SK-N-DZ (cell line): ENCODE measurements at places on chromosomes 13 and 19.

- no peak for DNase-seq
These were observed 485.6 kb downstream of the MYO16 start for GRCh38 chr13:109114991-109115390.

- no peak for DNase-seq
These were observed 880 bp upstream of the TMEM160 start for GRCh38 chr19:47049307-47049700.

- peak; percentile 57 for DNase-seq
These were observed 75.2 kb upstream of the MCF2L start for GRCh38 chr13:112893570-112894422.

DNA sequence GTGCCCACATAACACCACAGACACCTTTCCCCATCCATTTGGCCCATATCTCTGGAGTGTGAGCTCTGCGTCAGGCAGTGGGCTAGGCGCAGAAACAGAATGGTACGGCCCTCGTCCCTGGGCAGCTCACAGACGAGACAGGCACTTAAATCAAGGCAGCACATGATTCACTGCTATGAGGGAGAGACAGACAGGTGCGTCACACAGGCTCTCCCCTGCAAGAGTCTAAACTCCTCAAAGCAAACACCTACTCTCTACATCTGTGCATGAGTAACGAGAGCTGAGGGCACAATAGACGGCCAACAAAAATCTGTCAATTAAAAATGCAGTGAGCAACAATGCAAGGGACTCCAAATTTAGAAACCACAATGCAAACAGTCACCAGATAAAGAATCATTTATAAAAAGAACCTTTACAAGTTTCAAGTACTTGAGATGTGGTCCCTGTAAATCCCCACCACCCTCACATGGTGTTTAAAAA is 348.9 kb downstream of the UQCRFS1 start:
- no peak for DNase-seq

DNA sequence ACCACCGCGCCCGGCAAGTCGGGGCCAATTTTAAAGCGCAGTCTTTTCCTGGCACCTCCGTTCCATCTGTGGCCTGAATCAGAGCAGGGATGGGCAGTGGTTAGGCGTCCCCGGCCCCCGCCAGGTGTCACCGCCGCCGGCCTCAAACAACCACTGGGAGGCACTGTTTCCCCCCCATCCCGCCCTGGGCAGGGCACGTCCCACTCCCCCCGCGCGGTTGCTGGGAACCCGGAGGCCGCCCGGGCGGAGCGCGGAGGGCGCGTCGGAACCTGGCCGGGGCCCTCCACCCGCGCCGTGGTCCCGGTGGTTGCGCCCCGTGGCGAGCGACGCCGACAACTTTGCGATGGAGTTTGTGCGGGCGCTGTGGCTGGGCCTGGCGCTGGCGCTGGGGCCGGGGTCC is at the start of gene GRIN3B:
TSS of gene GRIN3B (plus strand) at position 325 of the 400 bp plus-strand sequence. CDS start at position 344, 19 bp downstream.
- no peak for DNase-seq

DNA sequence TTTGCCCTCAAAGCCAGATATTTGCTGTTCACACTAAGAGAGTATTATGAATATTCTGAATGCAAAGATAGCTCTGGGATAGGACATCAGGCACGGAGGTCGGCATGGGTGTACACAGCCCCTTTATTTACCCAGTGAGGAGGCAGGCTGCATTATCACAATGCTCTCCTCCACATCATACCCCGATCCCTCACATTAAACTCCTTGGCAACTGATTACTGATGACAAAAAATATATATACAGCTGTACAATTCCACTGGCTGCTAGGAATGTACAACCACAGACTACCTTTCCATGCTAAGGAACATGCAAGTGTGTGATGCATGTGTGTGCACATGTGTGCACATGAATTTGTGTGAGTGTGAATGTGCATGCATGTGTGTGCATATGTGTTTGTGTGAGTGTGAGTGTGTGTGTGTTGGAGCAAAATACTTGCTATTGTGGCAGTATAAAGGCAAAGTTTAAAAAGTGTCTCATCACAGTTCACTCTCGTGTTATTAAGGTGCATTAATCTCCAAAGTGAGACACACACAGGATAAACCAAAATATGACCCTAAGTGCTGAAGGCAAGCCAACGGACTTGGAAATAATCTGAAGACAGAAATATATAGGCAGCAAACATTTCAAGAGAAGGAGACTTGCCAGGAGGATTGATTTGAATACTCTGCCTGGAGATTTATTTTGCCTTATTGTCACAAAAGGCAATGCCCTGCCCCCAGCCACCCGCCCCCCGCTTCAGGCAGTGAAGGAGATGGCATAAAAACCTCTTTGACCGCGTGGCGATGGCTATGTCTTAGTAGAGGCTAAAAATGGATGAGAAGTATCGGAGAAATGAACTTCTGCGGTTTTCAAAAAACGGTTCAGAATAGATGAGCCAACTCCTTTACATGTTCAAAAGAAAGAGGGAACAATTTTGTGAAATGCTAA is 274.8 kb downstream of the TSHZ3 start:
- no peak for DNase-seq

- DNase-seq, result no peak
These were observed 19.2 kb downstream of the PNMA8A start for GRCh38 chr19:46452186-46452585.

GRCh38 chr19:6210721-6211600 is 68.8 kb downstream of the MLLT1 start:
- no peak for DNase-seq

GRCh38 chr13:62294244-62294643 is 878.6 kb upstream of the PCDH20 start:
- DNase-seq, result no peak
